Activated naive CD4-positive, alpha-beta T cell treated with anti-CD3 and anti-CD28 coated beads for 36 hours (primary cell): ENCODE measurements at places on chromosomes 2 and 18. TPM values are rescaled to one million over a fixed set of nuclear protein-coding genes. Genes with fewer than 3 reads are reported as not detected.
A peak's percentile ranks its signal among the peaks of the same experiment; 100 is the strongest.

Gene CTAGE1
- total RNA-seq = not detected

Gene RGPD5
- total RNA-seq = 37.5 TPM

DNA sequence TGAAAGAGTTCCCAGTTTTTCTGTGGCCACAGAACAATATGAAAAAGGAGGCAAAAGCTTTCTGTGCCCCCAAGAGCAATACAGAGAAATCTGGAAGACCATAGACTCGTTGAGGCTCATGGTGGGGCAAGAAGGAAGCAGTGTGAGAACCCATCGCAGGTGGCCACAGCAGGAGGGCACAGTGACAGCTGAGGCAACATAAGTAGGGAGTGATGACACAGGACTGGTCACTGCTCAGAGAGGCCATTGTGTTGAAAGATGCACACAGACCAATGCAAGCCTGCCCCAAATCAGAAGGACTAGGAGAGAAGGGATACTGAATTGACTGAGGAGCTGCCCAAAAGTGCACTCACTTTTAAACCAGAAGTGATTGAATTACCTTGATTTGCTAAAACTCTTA lies 483.6 kb downstream of the EPHA4 start:
- peaks cover 2% of the 10 kb centered on the region for H3K27me3 ChIP-seq
- DNase-seq = no peak
- no peaks in the 10 kb centered on the region for H3K4me1 ChIP-seq
- H3K27ac ChIP-seq = no peak overlapping the region
- H3K4me3 ChIP-seq = no peak overlapping the region

DNA sequence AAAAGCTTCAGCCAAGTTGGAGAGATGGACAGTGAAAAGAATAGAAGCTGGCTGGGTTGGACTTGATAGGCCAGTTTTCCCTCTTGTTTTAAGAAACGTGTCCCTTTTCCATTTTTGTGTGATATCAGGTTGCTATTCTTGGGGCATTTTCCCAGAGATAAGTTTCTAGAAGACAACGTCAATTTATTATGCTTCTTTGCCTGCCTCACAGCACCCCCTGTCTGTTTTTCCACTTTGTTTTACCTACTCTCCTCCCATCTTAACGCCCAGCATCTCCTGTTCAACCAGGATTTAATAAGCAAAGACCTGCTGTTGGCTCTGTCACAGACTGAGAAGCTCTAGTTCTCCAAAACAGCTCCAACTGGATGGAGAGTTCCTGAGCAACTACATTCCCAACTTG lies 317.8 kb upstream of the ZNF521 start:
- no peak overlapping the region for H3K27ac ChIP-seq
- no peaks in the 10 kb centered on the region for H3K36me3 ChIP-seq
- no peak overlapping the region for H3K4me3 ChIP-seq
- no peak for DNase-seq
- H3K4me1 ChIP-seq = no peaks in the 10 kb centered on the region

DNA sequence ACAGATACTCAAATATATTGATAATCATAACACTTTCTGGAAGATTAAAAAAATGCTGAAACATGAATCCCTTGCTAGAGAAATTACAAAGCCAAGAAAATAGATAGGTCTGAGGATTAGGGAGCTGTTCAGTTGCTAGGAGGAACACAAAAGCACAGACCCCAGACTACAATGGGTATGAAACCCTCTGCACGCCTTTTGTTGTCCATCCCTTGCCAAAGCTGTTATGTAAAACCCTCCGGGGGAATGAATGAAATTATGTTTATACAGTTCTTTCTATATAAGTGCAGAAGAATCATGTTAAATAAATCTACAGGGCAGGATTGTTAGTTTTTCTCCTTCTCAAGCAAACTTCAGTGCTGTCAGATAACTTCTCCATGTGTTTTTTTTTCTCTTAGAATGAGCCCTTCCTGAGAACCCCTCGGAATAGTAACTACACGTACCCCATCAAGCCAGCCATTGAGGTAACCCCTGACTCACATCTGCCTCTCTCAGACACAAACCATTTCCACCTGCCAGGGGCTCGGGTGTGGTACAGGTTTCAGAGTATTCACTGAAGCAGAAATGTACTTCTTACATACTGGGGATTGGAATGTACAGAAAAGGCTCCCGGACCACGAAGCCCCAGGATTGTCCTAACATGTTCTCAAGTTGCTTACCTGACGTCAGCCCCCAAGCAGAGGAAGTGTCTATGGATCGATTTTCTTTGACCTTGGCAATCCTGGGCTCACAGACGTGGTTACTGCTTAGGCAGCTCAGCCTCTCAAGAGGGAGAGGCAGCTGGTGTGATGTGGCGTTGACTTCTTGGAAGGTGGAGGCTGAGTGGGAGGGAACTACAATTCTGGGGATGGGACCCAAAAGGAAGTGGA lies 118.0 kb downstream of the PLB1 start:
- H3K4me3 ChIP-seq = no peak overlapping the region
- DNase-seq = peak; percentile 75
- H3K4me1 ChIP-seq = peaks cover 42% of the 10 kb centered on the region
- no peaks in the 10 kb centered on the region for H3K36me3 ChIP-seq
- no peaks in the 10 kb centered on the region for H3K27me3 ChIP-seq
- H3K27ac ChIP-seq = no peak overlapping the region
